ENCODE measurements at places on chromosomes 11 and 22. TPM values are rescaled to one million over a fixed set of nuclear protein-coding genes. Genes with fewer than 3 reads are reported as not detected.

Gene GGTLC2
- total RNA-seq: not detected

Gene ELF5
- total RNA-seq: not detected

Gene OR51B4
- not detected for total RNA-seq

Gene NPTXR
- 0.88 TPM for total RNA-seq

DNA sequence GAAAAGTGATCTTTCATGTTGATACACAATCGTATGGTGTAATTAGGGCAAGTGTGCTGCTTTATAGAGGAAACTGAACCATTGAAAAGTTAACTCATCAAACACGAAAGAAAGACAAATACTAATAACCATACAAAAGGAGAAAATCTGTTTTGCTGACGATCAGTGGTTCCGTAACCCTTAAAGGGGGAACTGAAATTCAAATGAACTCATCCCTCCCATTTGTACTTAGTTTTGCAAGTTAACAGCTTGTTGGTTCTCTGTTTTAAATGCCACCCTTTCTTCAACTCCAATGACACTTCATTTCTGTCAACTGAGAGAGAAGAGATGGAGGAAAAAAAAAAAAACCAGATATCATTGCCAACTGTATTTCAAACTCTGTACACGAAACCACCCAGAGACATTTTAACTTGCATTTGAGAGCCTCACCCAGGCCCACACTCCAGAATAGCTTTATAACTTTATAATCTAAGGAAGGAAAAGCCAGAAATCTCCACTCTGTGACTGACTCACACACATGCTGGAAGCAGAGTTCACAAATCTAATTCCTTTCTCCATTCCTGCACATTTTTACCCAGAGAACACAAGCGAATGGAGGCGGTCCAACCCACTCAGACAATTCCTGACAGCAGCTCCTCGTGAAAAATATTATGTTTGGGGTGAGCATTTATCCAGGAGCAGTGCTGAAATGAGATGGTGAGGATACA, 17.4 kb upstream of the CSNK2A3 start:
- DNase-seq: no peak
